ENCODE measurements at places on chromosomes 7 and 10.

- no peak for DNase-seq
Measured at GRCh38 chr10:110845756-110846620, 25.7 kb upstream of the PDCD4 start.

GRCh38 chr10:79258894-79259293, 88.4 kb upstream of the PPIF start:
- DNase-seq = no peak

DNA sequence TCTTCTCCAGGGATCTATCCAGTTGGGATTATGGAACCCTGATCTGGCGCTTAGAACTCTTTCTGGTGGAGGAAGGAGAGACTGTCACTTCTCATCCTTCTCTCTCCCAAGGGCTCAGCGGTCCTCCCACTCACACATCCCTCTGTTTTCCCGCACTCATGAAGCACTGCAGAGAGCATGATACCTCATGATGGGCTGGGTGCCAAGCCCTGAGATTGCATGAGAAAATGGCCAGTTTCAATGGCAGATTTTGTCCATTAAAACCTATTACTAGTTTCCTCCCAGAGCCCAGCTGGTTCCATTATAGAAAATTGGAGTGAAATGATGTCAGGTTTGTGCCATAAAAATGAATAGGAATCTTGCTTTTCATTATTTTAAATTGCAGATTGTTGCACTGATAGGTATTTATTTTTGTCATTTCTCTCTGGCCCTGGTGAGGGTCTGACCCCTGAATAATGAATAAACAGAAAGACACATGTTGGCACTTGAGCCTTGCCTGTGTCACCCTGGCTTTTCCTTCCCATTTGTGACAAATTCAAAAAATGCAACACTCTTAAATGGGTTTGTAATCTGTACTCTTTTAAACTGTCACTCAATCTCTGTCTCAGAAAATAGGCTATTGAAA, 1151.1 kb downstream of the TYW1 start:
- no peak for DNase-seq

- no peak for DNase-seq
Measured at GRCh38 chr7:87476179-87476557, 688 bp upstream of the ABCB4 start.

DNA sequence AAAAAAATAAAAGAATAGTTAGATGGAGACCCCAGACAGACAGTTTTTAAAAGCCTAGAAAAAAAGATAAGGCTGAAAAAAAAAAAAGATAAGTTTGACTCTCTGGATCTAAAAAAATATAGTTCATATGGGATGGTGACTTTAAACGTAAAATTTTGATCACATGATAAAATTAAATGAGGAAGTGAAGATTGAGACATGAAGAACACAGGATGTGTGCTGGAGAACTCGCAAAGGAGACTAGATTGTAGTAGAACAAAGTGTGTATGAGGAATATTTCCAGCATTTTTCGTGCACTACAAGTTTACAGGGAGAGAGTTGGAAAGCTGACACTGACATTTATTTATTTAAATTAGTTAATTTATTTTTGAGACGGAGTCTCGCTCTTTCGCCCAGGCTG, 286.4 kb downstream of the PRPF18 start:
- peak; percentile 40 for DNase-seq

- no peak for DNase-seq
Measured at GRCh38 chr10:53983431-53983830, 817.6 kb downstream of the PCDH15 start.

- no peak for DNase-seq
Measured at GRCh38 chr10:43971981-43972380, 323.3 kb upstream of the ZNF32 start.

- DNase-seq = peak; percentile 19
Measured at GRCh38 chr7:45917658-45918057, 3.4 kb downstream of the IGFBP3 start.

DNA sequence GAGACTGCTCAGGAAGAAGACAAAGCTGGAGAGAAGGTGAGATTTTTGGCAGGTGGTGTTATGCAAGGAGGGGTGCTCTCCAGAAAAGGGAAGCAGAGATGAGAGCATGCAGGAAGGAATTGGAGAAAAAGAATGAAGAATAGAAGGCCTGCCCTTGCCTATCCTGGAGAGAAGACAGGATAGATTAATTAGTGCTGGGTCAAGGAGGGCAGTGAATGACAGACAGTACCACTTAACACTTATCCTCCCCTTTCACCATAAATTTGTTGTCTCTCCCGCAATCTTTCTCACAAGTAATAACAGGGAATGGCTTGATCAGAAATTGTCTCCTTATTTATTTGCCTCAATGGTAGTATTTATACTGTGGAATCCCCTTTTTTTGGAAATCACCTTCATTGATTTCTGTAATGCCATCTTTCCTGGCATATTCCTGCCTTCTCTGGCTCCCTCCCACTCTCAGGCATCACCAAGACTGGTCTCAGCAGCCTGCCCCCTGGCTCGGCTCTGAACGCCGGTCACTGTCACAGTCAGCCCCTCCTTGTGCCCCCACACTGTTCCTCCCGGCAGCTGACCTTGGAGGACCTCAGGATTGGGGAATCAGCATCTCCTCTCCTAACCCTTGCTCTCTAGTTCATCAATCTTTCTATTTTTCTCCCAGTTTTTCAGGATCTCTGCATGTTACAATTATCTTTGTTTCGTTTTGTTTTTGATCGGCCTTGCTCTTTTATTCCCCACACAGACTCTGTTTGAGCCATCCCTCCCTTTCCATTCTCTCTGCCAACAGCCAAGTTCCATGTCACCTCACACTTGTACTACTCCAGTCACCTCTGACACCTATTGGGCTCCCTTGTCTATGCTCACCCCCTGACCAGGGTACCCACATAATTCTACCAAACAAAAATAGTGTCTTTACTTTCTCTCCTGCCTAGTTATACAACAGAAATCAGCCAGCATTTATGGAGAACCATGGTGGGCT, 294.2 kb downstream of the PLXDC2 start:
- no peak for DNase-seq

- DNase-seq = peak; percentile 70
Measured at GRCh38 chr10:110446954-110447608, 50.6 kb upstream of the DUSP5 start.

GRCh38 chr10:56782503-56782902, 421.4 kb upstream of the ZWINT start:
- DNase-seq = no peak

DNA sequence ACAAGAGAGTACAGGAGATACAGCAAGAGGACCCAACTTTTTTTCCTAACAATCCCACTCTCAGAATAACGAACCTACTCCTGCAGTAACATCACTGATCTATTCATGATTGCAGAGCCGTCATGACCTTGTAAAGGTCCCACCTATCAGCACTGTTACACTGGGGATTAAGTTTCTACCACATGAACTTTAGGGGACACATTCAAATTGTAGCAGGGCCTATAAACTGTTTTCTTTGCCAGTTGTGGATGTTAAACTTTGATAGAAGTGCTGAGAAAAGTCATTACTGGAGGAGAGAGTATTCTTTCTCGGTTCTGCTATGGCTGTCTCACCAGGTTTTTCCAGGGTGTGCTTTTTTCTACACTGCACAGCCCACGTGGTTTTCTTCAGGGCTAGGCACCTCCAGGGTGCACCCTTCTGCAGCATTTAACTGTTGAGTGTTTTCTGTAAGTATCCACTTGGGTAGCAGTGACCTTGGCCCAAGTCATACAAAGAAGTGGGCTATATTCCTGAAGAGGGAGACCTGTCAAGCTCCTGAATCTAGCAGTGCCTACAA, 131.6 kb upstream of the AHR start:
- no peak for DNase-seq

DNA sequence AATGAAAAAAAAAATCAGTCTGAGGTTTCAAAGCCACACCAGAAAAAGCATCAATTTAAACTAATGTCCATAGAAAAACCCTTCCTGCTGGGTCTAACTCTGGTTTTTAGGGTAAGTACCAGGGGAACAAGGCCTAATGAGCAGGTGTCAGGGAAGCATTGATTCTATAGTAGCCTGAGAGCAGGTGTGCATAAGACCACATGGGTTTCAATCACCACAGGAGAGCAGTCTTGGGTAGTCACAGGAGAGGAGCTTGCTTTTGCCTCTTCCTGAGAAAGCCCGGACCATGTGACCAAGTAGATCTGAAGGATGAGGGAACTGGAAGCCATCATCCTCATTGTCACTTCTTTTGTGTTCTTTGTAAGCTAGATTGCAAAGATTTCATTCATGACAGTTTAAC, 66.3 kb upstream of the AGK start:
- DNase-seq = no peak

- no peak for DNase-seq
Measured at GRCh38 chr7:36794689-36795088, 70.4 kb upstream of the AOAH start.

GRCh38 chr10:297567-297966, 162.3 kb downstream of the ZMYND11 start:
- no peak for DNase-seq

DNA sequence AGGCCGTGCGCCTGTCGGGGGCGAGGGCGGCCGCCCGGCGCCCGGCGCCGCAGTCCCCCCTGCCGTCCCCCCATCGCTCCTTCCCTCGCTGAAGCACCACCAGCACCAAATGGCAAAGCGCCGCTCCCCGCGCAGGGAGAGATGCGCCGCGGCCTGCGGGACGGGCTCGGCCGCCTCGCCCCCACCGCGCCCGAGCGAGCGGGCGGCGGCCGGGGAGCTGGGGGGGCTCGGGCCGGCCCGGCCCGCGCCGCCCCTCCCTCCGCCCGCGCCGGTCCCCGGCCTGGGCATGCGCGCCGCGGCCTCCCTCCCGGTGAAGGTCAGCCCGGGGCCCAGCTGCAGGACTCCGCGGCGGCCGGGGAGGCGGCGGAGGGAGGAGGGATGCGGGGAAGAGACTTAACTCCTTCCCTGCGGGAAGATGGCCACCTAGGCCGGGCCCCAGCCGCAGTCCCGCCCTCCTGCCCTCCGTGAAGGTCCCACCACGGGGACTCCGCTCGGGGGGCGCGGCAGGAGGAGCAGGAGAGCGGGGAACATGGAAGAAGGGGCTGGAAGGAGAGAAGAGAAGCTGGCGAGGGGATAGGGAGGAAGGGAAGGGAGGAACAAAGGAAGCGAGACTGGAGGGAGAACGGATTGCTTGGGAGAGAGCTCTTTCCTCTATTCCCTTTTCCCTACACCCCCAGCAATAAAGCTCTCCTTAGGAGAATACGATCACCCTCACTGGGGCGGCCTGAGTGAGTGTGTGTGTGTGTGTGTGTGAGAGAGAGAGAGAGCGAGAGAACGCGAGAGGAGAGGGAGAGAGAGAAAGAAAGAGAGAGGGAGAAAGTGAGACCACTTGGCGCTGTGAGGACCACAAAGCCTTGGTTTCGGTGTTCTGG, 3.4 kb upstream of the SMARCD3 start:
- no peak for DNase-seq

DNA sequence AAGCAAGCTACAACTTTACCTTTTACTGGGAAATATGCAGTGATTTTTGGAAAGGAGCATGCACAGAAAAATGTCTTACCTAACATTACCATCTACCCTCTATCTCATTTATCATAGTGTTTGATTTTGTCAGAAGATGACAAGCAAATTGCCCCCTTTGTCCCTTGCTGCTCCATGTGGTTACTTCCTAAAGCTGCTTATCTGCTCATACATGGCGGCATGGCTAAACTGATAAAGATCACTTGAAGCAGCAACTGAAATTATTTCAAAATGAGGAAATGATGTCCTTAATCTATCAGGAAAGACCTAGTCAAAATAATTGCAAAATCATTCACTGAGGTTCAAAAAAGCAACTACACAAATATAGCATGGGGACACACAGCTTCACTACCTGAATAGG, 1198.5 kb upstream of the SORCS1 start:
- no peak for DNase-seq

GRCh38 chr7:134740376-134740775, 39.1 kb upstream of the CALD1 start:
- no peak for DNase-seq

GRCh38 chr7:99270702-99271101, 1.9 kb upstream of the MYH16 start:
- DNase-seq = no peak

All from CD14-positive monocyte (primary cell).